ENCODE measurements at places on chromosomes 5 and 9. TPM values are rescaled to one million over a fixed set of nuclear protein-coding genes. Genes with fewer than 3 reads are reported as not detected.

VLDLR gene
- total RNA-seq = 32.8 TPM

DRD1 gene
- not detected for total RNA-seq

CD74 gene
- total RNA-seq = 6.7 TPM

SPINK13 gene
- total RNA-seq = not detected

LAMC3 gene
- total RNA-seq = not detected

PIGO gene
- total RNA-seq = 22.4 TPM

F2R gene
- 19.8 TPM for total RNA-seq

HTR1A gene
- total RNA-seq = not detected

MED10 gene
- total RNA-seq = 9.6 TPM

WDR31 gene
- 1.2 TPM for total RNA-seq

SAXO1 gene
- not detected for total RNA-seq

DIMT1 gene
- total RNA-seq = 32.0 TPM

NIM1K gene
- not detected for total RNA-seq

OR5C1 gene
- total RNA-seq = not detected

COL5A1 gene
- total RNA-seq = 0.72 TPM

FOXD1 gene
- 4.1 TPM for total RNA-seq

FGF1 gene
- total RNA-seq = 0.21 TPM

PCDHA7 gene
- 0.48 TPM for total RNA-seq

AK1 gene
- total RNA-seq = 23.6 TPM

FOXD4L6 gene
- not detected for total RNA-seq

ANKRD20A1 gene
- not detected for total RNA-seq

ST8SIA4 gene
- total RNA-seq = under 0.01 TPM

PALM2AKAP2 gene
- 8.2 TPM for total RNA-seq

SLC4A9 gene
- total RNA-seq = 0.21 TPM

AQP7 gene
- total RNA-seq = not detected

TICAM2 gene
- total RNA-seq = 0.72 TPM

TRIO gene
- 140 TPM for total RNA-seq

C5orf46 gene
- not detected for total RNA-seq

SMIM33 gene
- not detected for total RNA-seq

OLFML2A gene
- total RNA-seq = 20.2 TPM

SOHLH1 gene
- total RNA-seq = not detected

SEMA6A gene
- 7.2 TPM for total RNA-seq

CARTPT gene
- total RNA-seq = not detected

PLAC8L1 gene
- 0.43 TPM for total RNA-seq
